ENCODE measurements at places on chromosomes 11 and 22.

DNA sequence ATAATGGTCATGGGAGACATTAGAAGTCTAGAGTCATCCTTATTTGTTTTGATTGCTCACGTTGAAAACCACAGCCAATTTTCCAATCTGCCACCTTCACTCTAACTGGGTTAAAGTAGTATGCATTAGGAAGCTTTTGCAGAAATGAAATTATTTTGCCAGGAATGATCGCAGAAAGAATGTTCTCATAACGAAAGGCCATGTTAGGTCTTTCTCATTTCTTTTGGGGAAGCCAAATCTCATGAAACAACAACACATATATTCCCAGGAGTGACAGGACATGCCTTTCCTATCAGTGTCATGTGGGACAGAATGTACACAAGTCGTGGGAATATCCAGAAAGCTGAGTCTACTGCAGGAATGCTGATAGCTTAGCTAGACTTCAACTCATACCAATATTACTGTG lies 386.3 kb downstream of the AASDHPPT start:
- no peak for DNase-seq

- no peak for DNase-seq
Measured at GRCh38 chr11:44563711-44564110, 1.8 kb upstream of the CD82 start.

DNA sequence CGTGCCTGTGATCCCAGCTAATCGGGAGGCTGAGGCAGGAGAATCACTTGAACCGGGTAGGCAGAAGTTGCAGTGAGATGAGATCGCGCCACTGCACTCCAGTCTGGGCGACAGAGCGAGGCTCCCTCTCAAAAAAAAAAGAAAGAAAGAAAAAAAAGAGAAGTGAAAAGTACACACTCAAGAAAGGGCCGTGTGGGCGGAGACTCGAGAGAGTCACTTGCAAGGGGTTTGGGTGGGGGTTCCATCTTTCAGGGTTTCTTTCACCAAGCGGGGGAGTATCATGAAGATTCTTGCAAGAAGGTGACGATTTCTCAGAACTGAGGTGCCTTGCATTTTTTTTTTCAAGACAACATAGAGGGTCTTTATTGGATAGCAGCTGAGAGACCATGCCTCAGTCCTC lies 4.0 kb upstream of the IFITM5 start:
- DNase-seq, result no peak

DNA sequence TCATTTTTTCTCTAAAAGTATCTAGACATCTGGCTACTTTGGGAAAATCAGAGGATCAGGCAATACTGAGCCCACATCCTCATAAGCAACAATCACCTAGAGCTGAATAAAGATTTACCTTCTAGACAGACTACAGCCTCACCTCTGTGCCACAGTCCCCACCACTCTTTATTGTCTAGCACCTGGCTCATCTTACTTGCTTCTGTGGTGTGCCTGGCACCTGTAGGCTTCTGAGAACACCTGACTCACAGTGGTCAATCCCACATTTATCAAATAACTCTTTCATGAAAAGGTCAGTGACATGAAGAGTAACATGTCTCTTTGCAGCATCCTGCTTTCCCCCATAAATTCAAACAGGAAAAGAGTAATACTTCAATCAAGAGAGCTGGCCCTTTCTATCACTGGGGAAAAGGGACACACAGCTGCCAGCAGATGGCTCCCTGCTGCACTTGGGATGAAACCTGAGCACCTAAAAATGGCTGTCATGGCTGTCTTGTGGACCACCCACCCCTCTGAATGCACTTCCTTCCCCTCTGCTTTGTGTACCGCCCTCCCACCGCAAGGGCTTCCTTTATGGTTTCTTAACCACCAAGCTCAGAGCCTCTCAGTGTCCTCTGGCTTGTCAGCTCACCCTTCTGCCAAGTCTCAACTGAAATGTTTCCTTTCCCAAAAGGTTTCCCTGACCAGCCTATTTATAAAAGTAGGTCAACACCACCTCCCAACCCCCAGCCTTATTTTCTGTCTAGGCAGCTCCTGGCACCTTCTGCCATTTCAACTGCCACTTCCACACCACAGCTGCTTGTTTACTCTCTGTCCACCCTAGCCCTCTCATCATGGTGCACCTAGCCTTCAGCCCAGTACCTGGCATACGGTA lies 9.3 kb downstream of the TFIP11 start:
- DNase-seq, result no peak

- no peak for DNase-seq
Measured at GRCh38 chr11:3222941-3223915, 4.6 kb upstream of the MRGPRG start.

GRCh38 chr11:33716243-33716642 lies 15.6 kb upstream of the C11orf91 start:
- DNase-seq, result no peak

DNA sequence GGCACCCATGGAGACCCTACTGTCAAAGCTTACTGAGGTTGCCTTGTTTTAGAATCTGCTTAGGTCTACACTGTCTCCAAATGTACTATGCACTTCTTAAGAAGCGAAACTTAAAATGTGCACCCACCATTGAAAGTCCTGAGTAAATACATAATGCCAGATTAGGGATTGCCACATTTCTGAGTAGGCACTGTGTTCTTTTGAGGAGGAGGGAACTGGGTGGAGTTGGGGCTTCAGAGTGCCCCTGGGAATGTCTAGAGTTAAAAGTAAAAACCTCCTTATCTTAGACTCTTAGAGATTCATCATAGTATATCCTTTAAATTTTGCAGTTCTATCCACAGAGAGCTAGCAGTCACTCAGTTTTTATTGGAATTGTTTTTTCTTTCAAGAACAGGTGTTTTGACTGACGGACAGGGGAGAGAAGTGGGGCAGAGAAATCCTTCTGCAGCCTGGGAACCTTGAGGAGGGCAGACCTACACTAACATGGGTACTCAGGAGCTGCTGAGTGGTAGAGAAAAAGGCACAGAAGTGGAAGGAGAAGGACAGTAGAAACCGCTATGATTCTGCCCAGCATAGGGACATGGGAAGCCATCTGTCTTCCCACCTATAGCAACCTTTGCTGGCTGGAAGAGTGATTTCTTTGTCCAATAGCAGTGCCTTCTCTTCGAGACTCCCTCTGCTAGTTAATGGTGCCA lies 33.4 kb upstream of the MICAL2 start:
- DNase-seq, result no peak

GRCh38 chr11:68661697-68662603 lies 22.4 kb upstream of the GAL start:
- no peak for DNase-seq

- DNase-seq, result no peak
Measured at GRCh38 chr11:124717786-124718651, 21.7 kb upstream of the NRGN start.

DNA sequence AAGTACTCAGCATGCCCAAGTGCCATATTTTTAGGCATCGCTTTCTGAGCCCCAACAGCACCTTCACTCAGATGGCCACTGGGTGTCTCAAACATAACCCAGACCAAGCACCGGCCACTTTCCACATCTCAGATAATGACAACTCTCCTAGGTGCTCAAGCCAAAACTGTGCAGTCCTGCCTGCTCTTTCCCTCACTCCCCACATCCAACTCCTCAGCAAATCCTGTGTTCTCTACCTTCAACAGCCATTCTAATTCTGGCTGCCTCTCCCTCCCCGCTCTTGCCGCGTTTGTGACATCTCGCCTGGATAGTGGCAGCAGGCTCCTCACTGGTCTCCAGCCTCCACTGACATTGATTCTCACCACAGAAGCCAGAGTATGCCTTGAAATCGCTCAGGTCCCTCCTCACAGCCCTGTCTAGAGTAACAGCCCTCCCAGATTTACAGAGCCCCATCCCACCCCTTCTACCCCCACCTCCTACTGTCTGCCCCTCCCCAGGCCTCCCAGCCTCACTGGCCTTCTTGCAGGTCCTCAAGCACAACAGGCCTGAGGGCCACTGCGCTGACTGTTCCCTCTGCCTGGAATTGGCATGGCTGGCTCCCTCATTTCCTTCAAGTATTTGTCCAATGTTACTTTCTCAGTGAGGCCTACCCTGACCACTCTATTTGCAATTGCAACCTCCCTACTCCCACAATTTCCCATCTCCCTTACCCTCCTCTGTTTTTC lies 1.3 kb upstream of the PHETA2 start:
- no peak for DNase-seq

DNA sequence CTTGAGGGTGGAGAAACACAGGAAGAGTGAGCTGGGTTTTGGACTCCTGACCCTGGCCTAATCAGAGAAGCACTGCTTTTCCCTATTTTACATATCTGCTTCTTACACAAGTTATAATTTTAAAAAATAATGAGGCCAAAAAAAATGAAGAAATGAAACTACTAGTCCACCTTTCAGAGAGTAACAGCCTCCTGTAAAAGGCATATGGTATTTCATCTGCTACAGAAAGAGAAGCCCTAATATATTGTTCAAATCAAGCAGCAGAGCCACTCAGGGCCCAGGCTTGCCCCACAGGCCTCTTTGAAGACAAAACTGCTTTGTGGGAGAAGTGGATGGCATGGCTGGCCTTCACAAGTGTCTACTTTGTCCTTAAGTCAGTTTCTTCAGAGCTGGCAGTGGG lies 10.0 kb downstream of the DIXDC1 start:
- no peak for DNase-seq

- DNase-seq, result no peak
Measured at GRCh38 chr11:45702511-45702910, 37.1 kb upstream of the CHST1 start.

GRCh38 chr22:40659166-40659565 lies 20.1 kb upstream of the MCHR1 start:
- no peak for DNase-seq

- no peak for DNase-seq
Measured at GRCh38 chr11:102589047-102589459, 36.1 kb downstream of the MMP20 start.

DNA sequence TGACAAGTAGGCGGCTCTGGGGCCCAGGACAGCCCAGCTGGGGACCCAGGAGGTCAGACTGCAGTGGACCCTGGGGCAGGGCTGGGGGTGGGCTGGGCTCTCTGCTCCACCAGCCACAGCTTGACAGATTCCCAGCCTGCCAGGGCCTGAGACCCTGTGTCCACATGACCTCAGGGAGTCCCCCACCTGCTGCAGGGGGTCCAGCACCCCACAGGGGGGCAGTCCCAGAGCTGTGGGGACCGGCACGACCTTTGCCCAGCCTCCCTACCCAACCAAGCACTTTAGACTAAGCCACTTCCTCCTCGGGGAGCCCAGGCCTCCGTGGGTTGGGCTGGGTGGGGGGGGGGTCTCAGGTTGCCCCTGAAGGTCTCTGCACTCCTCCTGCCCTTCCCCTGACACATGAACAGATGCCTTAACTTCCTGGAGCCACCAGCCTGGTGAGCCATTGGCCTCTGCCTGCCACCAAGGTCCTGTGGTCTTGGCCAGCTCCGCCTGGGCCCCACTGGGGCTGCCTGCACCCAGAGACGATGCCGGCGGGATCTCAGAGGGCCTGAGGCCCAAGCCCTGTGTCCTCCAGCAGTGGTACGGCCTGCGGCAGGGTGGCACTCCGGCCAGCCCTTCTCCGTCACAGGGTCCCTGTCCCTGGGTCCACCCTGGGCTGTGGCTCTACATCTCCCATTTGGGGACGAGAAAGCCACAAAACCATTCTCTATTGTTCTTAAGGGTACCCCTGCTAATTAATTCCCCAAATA lies 3.4 kb downstream of the CCDC188 start:
- no peak for DNase-seq

GRCh38 chr11:31240340-31240904 lies 129.1 kb downstream of the DCDC1 start:
- no peak for DNase-seq

GRCh38 chr11:1796413-1797011 lies 32.8 kb upstream of the CTSD start:
- no peak for DNase-seq

- no peak for DNase-seq
Measured at GRCh38 chr11:23543651-23544222, 683.5 kb upstream of the CCDC179 start.

DNA sequence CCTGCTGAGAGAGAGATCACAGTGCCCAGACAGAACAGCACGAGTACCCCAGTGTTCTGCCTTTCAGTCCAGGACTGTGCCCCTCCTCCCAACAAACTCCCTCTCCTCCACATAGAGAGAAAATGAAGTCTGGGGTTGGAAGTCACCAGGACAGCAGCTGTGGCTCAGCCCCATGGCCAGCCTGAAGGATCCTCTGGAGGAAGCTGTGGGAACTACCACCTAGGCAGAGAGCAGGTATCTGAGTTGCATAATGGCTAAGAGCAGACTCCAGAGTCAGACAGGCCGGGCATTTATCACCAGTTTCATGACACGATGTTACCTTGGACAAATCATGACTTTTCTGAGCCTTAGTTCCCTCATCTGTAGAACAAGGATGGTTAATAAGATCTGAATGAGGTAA lies 61.2 kb upstream of the RRAS2 start:
- no peak for DNase-seq

GRCh38 chr22:19571995-19572394 lies 47.8 kb upstream of the CLDN5 start:
- DNase-seq, result no peak

DNA sequence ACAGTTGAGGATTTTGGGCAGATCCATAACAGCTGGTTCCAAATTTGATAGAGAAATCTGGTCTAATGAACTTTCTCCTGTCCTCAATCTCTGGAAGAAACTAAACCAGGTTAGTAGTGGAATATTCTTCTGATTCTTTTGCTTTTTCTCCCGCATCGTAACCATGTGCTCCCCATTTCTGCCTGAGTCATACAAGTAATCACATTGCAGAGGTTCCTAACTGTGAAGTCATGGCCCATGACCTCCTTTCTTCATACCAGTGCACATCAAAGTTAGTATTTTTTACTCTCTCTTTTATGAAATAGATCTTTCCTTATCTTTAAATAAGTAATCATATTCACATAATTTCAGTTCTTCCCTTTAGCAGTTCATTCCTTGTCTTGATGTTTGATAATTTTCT lies 249.0 kb downstream of the DYNC2H1 start:
- DNase-seq, result no peak

DNA sequence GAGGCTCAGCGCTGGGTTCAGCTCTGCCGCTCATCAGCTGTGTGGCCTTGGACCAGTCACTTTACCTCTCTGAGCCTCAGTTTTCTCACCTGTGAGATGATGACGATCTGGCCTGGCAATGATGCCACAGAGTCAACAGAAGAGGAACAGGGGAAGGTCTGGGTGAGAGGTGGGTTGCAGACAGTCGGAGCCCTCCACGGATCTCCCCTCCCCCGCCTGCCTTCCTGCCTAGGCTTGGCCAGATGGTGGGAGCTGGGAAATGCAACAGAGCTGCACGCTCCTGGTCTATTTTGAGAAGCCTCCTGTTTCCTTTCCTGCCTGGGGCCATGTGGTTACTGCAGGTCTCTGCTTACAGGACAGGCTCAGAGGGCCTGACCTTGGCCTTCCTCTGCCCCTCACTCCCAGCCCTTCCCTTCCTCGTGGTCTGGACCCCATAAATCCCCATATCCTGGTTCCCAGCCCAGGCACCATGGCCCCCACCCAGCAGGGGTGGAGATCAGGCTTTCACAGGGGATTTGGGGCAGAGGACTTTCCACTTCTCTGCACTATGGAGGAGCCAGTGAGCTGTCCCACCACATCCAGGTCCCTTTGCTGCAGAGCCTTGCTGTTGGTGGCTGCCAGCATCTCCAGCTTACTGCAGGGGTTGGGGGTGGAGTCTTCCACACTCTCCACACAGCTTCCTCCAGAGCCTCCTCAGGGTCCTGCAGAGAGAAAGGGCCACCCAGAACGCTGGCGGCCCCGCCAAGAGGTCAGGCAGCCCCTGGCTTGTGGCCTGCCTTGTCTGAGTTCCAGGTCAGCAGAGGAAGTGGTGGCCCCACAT lies 46.9 kb downstream of the C11orf96 start:
- DNase-seq, result no peak
